ENCODE measurements at places on chromosomes 1 and 21. TPM values are rescaled to one million over a fixed set of nuclear protein-coding genes. Genes with fewer than 3 reads are reported as not detected.

Gene GPR52
- 1.1 TPM for total RNA-seq

Gene FAF1
- 54.2 TPM for total RNA-seq

Gene TIE1
- total RNA-seq: 10.3 TPM

Gene MYCBP
- total RNA-seq: 16.8 TPM
